ENCODE measurements at places on chromosomes 12 and 14. TPM values are rescaled to one million over a fixed set of nuclear protein-coding genes. Genes with fewer than 3 reads are reported as not detected.

The SERPINA5 gene
- not detected for total RNA-seq

The GLT1D1 gene
- total RNA-seq: not detected

The SPTLC2 gene
- 30.8 TPM for total RNA-seq

The LBHD2 gene
- not detected for total RNA-seq

The DEPDC4 gene
- total RNA-seq: 0.49 TPM

The FAM90A1 gene
- 0.16 TPM for total RNA-seq
